ENCODE measurements at places on chromosomes 12 and 14.

DNA sequence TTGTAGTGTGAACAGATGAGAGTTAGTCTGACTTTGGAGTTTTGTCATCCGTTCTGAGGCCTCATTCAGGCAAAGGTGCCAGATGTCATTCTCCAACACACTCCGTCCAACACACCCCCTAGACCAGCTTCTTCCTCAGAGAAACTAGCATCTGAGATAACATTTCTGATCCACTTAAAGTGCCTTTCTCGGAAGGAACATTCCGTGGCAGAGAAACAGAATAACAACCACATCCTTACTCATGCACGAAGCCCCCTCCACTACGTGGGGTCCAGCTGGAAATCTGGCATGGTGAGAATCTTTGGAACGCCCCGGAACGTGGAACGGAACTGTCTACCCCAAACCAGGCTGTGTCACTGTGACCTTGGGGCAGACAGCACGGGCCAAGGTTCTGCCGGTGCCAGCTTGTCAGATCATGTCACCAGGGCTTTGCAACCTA is 17.0 kb upstream of the BCL7A start:
- H3K36me3 ChIP-seq = no peaks in the 10 kb centered on the region
- H3K4me1 ChIP-seq = no peaks in the 10 kb centered on the region
- no peaks in the 10 kb centered on the region for H3K27me3 ChIP-seq
- no peak overlapping the region for H3K4me3 ChIP-seq
- no peak overlapping the region for H3K27ac ChIP-seq

- no peak overlapping the region for H3K27ac ChIP-seq
- no peak for DNase-seq
- no peak overlapping the region for H3K4me3 ChIP-seq
- H3K36me3 ChIP-seq = no peaks in the 10 kb centered on the region
- no peaks in the 10 kb centered on the region for H3K27me3 ChIP-seq
- no peaks in the 10 kb centered on the region for H3K4me1 ChIP-seq
These were observed 6.6 kb downstream of the POMT2 start for GRCh38 chr14:77314043-77314442.

- DNase-seq = peak; percentile 67
- H3K4me1 ChIP-seq = peaks cover 14% of the 10 kb centered on the region
- peak overlapping the region; percentile 76 for H3K27ac ChIP-seq
- no peaks in the 10 kb centered on the region for H3K36me3 ChIP-seq
- H3K27me3 ChIP-seq = no peaks in the 10 kb centered on the region
These were observed 511 bp downstream of the ANO6 start for GRCh38 chr12:45216230-45216982.

DNA sequence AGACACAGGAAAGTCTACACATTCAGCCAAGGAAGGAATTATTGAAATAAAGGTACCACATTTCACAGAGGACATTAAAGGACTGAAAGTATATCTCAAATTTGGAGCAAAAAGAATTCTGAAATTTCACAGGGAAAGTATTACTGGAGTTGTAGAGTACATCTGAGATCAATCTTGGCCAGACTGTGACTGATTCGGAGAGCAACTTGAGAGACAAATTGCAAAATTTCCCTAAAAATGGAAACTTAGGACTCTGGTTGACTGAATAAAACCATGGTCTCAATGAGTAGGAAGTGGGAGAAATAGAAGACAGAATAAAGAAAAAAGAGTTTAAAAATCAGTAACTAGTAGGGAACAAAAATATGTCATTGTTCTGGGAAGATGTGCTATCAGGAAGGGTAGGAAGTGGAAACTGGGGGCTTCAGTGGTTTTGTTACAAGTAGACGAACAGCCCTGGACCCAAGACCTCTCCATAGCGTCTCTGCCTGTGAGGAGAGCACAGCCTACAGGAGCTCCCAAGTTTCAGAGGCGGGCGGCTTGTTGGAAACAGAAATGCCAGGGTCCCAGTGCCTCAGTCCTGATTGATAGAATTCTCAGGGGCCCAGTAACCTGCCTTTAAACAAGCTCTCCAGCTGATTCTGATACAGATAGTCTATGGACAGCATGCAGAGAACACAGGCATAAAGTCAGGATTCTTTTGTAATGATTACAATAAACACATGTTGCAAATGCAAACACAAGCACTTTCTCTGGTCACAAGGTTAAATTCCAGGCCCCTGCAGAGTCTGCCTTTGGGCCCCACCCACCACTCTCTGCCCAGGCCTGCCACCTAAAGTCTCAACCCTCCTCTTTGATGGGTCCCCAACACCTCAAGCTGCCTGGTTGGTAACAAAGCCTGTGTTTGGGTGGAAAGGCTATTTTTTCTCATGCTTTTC is 63.1 kb downstream of the BBS10 start:
- no peak for DNase-seq
- peaks cover 3% of the 10 kb centered on the region for H3K4me1 ChIP-seq
- no peak overlapping the region for H3K4me3 ChIP-seq
- no peaks in the 10 kb centered on the region for H3K27me3 ChIP-seq
- no peak overlapping the region for H3K27ac ChIP-seq

DNA sequence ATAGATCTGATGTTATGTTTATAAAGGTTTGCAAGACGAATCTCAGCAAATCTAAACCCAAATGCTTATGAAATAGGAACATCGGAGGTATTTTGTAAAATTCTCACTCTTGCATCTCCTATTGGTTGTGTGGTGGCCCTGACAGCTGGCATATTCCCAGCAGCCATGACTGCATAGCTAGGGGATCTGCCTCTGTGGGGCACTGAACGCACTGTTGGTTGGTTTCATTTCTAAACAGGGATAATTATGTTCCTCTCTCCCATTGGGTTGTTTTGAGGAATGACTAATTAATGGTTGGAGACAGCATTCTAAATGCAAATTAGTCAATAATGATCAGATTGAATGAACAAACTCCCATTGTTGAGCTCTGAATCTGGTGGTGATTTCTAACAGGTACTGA is 2.7 kb upstream of the BEST3 start:
- no peak overlapping the region for H3K27ac ChIP-seq
- H3K4me1 ChIP-seq = no peaks in the 10 kb centered on the region
- DNase-seq = no peak
- peaks cover 4% of the 10 kb centered on the region for H3K27me3 ChIP-seq
- H3K4me3 ChIP-seq = no peak overlapping the region

DNA sequence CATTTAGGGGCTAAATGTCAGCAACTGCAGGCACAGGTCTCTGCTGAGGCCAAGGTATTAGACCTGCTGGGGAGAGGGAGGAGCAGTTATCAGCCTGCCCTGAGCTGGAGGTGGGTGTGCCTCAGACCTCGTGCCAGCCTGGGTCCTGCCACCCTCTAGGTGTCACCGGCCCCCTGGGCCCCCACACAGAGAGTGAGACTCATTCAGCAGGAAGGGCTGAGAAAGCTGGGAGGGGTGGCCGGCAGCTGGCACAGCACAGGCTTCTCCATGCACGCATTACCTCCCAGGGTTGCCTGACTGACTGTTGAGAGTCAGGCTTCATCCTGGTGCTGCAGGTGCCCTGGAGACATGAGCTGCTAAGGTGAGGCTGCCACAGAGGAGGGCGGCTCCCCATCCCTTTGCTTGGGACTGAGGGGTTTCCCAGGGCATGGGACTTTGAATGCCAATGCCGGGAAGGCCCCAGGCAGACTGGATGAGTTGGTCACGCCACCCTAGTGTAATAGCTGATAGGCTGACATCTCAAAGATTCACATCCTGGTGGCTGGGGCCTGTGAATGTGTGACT is 75.3 kb upstream of the C14orf180 start:
- H3K36me3 ChIP-seq = no peaks in the 10 kb centered on the region
- DNase-seq = no peak
- H3K27ac ChIP-seq = no peak overlapping the region
- H3K27me3 ChIP-seq = no peaks in the 10 kb centered on the region

DNA sequence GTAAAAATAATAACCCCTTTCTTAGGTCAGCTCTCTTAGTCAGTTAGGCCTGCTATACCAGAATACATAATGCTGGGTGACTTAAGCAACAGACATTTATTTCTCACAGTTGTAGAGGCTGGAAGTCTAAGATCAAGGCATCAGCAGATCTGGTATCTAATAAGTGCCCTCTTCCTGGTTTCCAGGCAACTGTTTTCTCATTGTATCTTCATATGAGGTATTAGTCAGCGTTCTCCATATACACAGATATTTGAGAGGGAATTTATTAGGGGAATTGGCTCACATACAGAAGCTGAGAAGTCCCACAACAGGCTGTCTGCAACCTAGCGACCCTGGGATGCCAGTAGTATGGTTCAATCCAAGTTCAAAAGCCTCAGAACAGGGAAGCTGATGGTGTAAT is 896.0 kb downstream of the GALC start:
- no peaks in the 10 kb centered on the region for H3K27me3 ChIP-seq
- H3K27ac ChIP-seq = no peak overlapping the region
- H3K4me3 ChIP-seq = no peak overlapping the region
- no peaks in the 10 kb centered on the region for H3K4me1 ChIP-seq
- no peak for DNase-seq

- H3K27me3 ChIP-seq = no peaks in the 10 kb centered on the region
- no peak overlapping the region for H3K4me3 ChIP-seq
- peaks cover 2% of the 10 kb centered on the region for H3K36me3 ChIP-seq
- peak overlapping the region; percentile 88 for H3K27ac ChIP-seq
These were observed 39.0 kb downstream of the ACTN1 start for GRCh38 chr14:68939893-68940613.

DNA sequence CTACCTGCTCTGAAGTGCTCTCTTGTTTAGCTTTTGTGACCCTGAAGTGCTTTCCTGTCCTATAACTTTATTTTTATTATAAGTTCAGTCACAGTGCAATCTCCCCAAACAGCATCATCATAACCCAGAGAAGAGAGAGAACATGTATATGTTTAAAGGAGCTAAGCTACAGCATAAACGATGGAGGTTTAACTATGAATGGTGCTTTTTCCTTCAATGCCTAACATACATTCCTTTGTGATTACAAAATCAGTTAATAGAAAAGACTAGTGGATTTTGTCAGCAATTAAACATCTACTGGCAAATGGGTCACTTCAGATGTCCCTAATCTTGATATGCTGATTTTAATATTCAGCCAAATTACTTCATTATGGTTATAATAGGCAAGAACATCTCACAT is 46.4 kb downstream of the ZFYVE21 start:
- no peak overlapping the region for H3K27ac ChIP-seq
- no peaks in the 10 kb centered on the region for H3K27me3 ChIP-seq
- peaks cover 8% of the 10 kb centered on the region for H3K4me1 ChIP-seq

Measured in endothelial cell of umbilical vein (primary cell).